Uterine smooth muscle cell (primary cell): ENCODE measurements at places on chromosomes 3 and 15. TPM values are rescaled to one million over a fixed set of nuclear protein-coding genes. Genes with fewer than 3 reads are reported as not detected.

IGDCC3 gene
- under 0.01 TPM in 1 of 2 replicates, not detected in the other for total RNA-seq

CCDC191 gene
- total RNA-seq = 1.2 and 2.5 TPM in 2 replicates

PLA2G4D gene
- not detected in 2 replicates for total RNA-seq

PIERCE2 gene
- total RNA-seq = 0.55 and 1.6 TPM in 2 replicates

FEZF2 gene
- not detected in 2 replicates for total RNA-seq

MPI gene
- 59.5 and 65.6 TPM in 2 replicates for total RNA-seq

SCN5A gene
- total RNA-seq = 0.66 and 0.75 TPM in 2 replicates

GOLGA8H gene
- total RNA-seq = 0.12 and 0.33 TPM in 2 replicates

TGM4 gene
- total RNA-seq = not detected in 2 replicates

XXYLT1 gene
- total RNA-seq = 12.1 and 14.4 TPM in 2 replicates

GRK7 gene
- total RNA-seq = under 0.01 TPM in 1 of 2 replicates, not detected in the other

GNB5 gene
- 42.4 and 45.4 TPM in 2 replicates for total RNA-seq

DHX30 gene
- total RNA-seq = 60.2 and 83.8 TPM in 2 replicates

SLC22A13 gene
- total RNA-seq = 0.22 and 0.25 TPM in 2 replicates

ZPLD1 gene
- 0.62 TPM in 1 of 2 replicates, not detected in the other for total RNA-seq

LMAN1L gene
- total RNA-seq = 0.11 TPM in 1 of 2 replicates, not detected in the other

ZNF774 gene
- total RNA-seq = 1.1 and 2.5 TPM in 2 replicates

APBA2 gene
- total RNA-seq = 2.9 and 10.7 TPM in 2 replicates

FOXL2 gene
- total RNA-seq = 11.2 and 12.8 TPM in 2 replicates

KCNMB2 gene
- 0.87 TPM in 1 of 2 replicates, not detected in the other for total RNA-seq

BCHE gene
- total RNA-seq = 8.2 and 13.4 TPM in 2 replicates

IVD gene
- total RNA-seq = 46.3 and 60.2 TPM in 2 replicates

SLC28A1 gene
- under 0.01 and 0.12 TPM in 2 replicates for total RNA-seq

AADACL2 gene
- not detected in 2 replicates for total RNA-seq

ANKRD34C gene
- total RNA-seq = not detected in 2 replicates
